ENCODE measurements at places on chromosomes 4 and X.

- DNase-seq: no peak
These were observed 260.9 kb downstream of the DCHS2 start for GRCh38 chr4:154230723-154231122.

DNA sequence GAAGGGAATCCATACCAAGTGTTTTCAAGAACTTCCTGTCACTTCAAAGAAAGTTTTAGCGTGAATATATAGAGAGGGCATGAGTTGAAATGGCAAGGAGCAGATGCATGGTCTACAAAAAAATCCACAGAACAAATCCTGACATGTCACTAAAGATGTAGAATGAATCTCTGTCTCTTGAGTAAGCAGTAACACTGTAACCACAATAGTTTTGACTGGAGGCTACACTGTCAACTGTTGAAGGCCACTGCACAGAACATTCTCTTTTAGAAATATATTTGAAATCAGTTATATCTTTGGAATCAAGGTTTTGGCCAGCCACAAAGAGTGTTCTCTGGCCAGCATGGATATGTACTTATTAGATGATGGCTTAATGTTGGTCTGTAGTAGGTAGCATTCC lies 83.8 kb downstream of the VCX3B start:
- DNase-seq: no peak

- DNase-seq: no peak
These were observed 52.4 kb downstream of the ITIH6 start for GRCh38 chrX:54745676-54746075.

DNA sequence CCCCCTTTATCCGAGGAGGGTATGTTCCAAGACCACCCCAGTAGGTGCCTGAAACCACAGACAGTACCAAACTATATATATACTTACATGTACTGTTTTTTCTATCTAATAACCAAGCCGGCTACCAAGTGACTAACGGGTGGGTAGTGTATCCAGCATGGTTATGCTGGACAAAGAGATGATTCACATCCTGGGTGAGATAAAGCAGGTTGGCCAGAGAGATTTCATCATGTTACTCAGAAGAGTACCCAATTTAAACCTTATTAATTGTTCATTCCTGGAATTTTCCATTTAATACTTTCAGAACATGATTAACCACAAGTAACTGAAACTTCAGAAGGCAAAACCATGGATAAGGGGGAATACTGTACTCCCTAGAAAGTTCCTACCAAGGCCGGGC lies 46.5 kb downstream of the RFC1 start:
- no peak for DNase-seq

- DNase-seq: no peak
These were observed at the start of gene KDR for GRCh38 chr4:55125087-55125721. TSS of gene KDR (minus strand) at chr4:55125595. CDS start at chr4:55125293, 302 bp downstream.

GRCh38 chr4:141375855-141376254 lies 155.2 kb downstream of the ZNF330 start:
- DNase-seq: no peak

DNA sequence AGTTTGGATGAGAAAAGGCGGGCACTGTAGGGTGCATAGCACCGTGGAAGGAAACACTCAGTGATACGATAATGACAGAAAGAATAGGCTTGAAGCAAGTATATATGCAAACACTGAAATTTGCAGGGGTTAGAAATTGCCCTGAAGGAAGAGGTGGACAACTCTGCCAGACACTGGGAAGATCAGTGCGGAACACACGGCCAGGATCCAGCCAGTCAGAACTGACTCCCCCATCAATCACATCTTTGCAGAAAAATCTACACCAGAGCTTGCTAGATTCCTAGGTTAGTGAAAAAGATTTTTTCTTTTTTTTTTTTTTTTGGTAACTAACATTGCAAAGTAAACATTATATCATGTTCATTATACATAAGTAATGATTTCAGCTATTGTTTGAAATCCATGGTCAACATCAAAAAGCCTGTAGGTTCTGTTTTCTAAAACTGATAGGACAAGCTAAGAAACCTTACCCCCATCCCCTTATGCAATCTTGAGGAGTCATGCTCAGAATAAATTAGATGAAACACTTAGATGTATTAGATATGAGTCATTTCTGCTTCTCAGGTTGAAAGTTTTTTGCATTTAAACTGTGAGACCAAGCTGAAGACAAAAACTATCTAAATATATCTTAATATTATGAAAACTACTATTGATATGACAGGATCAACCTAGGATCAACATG lies 38.9 kb downstream of the TRIML1 start:
- DNase-seq: no peak

Data from natural killer cell treated with Interleukin-12 subunit alpha and Interleukin-12 subunit beta and Interleukin-15 and Interleukin-18, amount 100 ng/mL, for 72 hours (primary cell).